Glutamatergic neuron (in vitro differentiated cells): ENCODE measurements at places on chromosomes 1 and 21.

DNA sequence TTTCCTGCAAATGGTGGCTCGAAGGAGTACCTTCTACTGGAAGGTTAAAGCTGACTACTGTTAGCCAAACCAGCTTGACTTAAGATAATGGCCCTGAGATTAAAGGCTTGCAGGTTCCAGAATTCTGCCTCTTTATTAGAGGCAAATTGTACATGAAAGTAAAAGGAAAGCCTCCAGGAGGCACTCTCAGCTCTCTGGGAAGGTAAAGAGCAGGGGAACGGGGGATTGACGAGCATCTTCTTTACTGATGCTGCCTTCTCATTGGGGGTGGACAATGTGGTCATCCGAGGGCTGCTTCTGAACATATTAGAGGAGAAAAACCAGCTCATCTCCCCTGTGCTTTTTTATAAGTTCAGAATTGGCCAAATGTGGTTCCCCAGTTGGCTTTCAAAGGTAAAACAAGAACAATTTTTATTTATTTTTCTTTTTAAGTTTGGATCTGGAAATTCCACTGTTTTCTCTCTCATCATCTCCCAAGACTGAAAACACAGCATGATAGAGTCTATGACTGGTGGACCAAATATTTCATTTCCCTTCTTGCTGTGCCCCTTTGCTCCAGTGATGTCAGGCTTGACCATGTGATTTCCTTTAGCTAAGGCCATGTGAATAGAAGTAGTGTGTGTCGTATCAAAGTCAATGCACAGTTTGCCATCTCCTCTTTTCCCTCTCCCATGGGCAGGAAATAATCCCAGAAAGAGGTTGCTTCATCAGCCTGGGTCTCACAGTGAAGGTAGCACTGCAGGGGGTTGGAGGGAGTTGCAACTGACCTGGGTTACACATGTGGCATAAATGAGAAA is 292.7 kb downstream of the PRDM2 start:
- DNase-seq = no peak

DNA sequence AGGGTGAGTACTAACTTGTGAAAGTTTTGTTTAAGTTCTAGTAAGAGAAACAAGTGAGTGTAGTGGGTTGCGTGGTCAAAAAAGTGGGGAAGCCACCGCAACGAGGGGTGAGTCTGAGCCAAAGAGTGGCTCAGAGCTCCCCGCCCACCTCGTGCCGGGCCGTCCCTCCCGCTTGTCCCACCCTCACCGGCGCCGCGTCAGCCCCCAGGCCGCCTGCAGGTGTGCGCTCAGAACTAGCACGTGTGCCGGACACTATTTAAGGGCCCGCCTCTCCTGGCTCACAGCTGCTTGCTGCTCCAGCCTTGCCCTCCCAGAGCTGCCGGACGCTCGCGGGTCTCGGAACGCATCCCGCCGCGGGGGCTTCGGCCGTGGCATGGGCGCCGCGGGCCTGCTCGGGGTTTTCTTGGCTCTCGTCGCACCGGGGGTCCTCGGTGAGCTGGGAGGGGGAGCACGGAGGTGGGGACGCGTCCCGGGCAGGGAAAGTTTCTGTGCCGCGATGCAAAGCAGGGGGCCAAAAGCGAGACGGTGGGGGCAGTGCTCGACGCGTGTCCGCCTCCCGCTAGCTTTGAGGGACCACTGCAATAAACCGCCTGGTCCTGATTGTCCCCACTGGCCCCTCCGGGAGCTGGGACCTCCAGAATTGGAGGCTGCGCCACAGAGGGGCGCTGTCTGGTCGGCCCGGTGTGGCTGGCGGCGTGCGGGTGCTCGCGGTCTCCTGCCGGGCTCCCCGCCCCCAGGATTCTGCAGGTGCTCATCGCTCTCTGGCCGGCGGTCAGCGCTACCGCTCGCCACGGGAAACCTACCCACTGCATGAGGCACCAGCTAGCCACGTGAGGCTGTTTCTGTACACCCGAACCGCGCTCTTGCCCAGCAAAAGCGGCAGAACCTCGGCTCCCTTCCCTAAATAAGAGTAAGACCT is at the start of gene CR2:
TSS of gene CR2 (plus strand) at position 283 of the 919 bp plus-strand sequence. CDS start at position 374, 91 bp downstream.
- peak; percentile 40 for DNase-seq

- DNase-seq = no peak
These were observed 420.8 kb downstream of the NPHP4 start for GRCh38 chr1:5571438-5571837.

GRCh38 chr1:153799016-153799415 is 23.8 kb downstream of the SLC27A3 start:
- no peak for DNase-seq

DNA sequence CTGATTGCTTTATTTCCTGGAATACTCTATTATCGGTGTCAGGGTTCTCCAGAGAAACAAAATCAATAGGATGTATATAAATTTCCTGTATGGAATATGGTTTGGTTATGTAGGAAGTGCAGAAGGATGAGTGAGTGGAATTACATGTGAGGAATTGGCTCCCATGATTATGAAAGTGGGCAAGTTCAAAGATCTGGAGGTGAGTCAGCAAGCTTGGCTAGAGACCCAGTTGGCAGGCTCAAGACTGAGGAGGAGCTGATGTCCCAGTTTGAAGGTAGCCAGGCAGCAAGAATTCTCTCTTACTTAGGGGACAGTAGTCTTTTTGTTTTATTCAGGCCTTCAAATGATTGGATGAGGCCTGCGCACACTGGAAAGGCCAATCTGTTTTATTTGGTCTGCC is 57.5 kb downstream of the MAP3K7CL start:
- no peak for DNase-seq

- no peak for DNase-seq
These were observed 18.5 kb downstream of the RIIAD1 start for GRCh38 chr1:151739590-151740355.

DNA sequence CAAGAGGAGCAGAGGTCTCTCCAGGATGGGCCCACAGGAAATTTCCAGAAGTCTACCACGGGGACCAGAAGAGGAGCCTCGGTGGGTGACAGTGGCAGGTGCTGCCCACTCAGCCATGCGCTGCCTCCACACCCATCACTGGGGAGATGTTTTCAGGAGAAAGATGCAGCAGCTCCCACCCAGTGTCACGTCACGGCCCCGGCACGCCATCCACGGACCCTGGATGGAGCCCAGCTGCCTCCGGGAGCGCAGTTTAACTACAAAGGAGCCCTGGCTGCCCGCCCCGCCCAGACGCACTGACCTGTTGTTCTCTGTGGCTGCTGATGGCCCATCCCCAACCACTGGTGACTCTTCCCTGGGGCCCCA is 6.8 kb downstream of the TSPEAR start:
- DNase-seq = no peak

- DNase-seq = no peak
These were observed 40.0 kb upstream of the FAM163A start for GRCh38 chr1:179702946-179703539.

DNA sequence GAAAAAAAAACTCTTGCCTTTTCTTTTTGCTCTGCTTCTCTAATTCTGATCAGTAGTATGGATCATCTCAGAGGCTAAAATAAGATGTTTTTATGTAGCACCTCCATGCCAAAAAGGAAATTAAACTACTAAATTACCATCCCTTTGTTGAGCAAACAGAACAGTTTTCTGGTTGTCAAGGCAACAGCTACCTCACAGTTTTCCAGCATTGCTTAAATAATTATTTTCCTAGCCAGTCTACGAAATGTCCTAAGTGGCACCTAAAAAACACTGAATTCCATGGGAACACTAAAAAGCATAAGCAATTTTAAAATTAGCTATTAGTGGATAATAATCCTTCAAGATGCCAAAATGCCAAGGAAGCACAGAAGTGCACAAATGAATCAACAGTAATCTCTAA is 61.7 kb downstream of the ARID4B start:
- DNase-seq = no peak

DNA sequence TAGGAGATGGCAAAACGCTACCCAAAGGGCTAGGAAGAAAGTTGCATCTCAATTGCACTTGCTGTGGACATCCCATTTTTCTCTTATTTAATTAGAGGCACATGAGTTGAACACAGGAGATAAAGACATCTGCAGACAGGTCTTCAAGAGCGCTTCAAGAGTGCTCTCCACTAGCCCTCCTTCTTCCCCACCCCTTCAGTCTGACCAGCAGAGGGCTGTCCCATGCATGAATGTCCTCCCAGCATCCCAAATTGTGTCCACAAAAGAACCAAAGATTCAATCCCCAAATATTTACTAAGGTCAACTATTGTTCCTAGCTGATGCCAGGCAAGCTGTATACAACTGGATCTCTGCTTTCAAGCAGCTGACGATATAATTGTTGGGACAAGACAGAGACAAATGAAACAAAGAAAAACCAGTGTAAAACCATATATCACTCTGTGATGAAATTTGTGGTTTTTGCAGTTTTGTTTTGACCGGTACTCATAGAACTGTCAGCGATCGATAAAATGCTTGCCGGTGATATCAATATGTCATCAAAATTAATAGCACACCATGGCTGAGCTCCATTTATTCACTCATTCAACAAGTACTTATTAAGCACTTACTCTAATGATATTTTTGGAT is 174.2 kb downstream of the TNR start:
- DNase-seq = no peak

DNA sequence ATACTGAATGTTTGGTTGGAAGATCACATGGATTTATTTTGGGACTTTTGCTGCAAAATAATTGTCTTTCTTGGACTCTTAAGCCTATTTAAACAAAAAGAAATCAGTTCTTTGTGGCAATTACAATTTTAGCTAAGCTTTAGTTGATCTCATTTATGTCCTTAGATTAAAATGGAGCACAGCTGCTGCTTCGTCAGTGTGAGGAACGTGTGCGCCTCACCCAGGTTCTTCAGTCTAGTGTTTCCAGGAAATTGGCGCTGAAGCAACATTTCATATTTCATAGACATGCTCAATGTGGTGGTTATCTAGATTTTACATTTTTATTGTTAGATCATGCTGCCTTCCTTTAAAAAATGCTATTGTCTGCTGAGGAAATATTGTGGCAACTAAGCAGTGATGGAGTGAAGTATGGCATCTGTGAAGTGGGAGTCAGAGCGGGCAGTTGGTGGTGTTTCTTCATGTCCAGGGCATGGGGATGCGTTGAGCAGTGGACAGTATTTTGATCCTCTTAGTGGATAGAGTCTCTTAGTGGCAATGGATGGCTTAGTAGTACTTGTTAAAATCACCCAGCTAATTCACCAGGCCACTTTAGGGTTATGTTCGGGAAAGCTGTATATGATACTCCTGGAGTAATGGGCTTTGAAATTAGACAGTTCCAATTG is 5.6 kb downstream of the DDI2 start:
- no peak for DNase-seq

- DNase-seq = no peak
These were observed 8.3 kb upstream of the SLC2A1 start for GRCh38 chr1:42966688-42967612.

DNA sequence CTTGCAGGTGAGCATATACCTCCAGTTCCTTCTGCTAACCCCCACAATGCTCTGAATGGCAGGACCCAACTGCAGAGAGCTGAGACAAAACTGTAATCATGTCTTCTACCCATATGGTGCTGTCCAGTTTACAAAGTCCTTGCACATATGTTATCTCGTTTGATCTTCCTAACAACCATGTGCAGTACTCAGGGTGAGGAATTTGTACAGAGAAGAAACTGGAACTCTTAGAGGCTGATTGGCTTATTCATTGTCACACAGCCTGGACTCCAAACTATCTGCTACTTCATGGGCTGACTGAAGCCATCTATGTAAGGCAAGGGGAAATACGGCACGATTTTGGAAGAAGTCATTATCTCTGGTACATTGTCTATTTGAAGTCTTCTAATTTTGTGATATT is 191.1 kb downstream of the TNR start:
- DNase-seq = no peak

- peak; percentile 52 for DNase-seq
These were observed 108.5 kb upstream of the KIF26B start for GRCh38 chr1:245046315-245046714.

- peak; percentile 45 for DNase-seq
These were observed 12.4 kb downstream of the ARPC5 start for GRCh38 chr1:183622884-183623785.

DNA sequence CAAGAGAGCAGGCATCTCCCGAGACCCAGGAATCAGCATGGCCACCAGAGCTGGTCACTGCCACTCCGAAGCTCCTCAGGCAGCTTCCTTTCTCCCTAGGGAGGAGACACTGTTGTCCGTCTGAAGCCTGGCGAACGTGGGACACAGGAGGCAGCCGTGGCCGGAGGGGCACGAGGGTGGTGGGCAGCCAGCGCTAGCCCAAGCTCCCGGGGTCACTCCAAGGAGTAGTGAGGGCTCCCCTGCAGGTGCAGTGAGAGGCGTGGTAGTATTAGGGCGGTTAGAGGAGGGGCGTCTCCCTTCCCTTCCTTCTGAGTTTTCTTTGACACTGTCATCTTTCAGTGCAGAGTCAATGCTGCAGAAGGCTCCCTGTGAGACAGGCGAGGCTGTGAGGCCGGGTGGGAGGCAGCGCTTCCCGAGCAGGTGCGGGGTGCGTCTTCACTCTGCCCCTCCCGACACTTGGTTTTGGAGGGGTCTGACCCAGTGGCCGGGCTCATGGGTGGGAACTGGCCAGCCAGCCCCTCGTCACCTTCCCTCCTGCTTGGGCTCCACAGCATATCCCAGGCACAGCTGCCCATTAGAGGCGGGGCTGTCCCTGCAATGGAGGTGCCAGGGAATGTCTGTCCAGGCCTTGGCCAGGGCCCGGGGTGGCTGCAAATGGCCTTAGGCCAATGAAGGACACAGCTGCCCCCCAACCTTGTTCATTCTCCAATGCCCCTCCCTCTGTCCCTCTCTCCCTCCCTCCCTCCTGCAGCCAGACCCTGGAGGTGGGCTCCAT is 171.6 kb upstream of the ARHGEF16 start:
- no peak for DNase-seq

DNA sequence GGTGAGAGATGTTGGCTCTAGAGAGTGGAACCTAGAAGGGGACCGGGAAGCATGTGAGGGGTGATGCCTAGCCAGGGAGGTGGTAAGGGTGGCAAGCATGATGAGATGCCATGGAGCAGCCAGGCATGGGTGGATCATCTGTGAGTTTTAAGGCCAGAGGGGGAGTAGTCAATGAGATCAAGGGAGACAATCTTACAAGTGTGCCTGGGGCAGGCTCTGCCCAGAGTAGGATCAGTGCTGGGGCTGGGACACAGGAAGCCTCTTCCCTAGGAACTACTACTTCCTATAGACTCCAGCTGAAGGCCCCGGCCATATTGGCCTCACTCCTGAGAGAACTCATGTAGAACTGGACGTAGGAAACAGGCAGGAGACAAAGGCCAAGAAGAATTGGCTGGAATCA is 192.4 kb upstream of the CSF3R start:
- no peak for DNase-seq

GRCh38 chr1:220013497-220013896 is 32.8 kb downstream of the EPRS1 start:
- no peak for DNase-seq

GRCh38 chr21:15446223-15446622 is 283.6 kb upstream of the USP25 start:
- no peak for DNase-seq

GRCh38 chr1:183000167-183000962 is 22.9 kb upstream of the LAMC1 start:
- DNase-seq = no peak

DNA sequence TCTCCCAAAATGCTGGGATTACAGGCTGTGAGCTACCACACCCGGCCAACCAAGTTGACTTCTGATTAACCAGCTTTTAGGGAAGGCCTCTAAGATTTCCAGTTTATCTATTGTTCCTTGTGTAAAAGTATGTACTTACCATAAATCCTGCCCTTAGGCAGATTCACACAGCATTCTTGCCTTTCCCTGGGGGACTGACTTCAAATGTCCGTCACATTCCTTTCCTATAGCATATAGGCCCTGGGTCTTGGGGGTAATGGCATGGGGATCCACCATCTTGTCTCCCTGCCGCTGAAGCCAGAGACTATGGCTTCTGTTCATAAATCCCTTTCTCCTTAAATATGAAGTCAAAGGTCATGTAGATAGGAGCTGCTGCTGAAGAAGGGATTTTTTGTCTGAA is 872 bp upstream of the PINK1 start:
- no peak for DNase-seq
